ENCODE measurements at places on chromosomes 1 and 21.
A peak's percentile ranks its signal among the peaks of the same experiment; 100 is the strongest.

- DNase-seq, result peak; percentile 64
Observed at GRCh38 chr1:161192476-161193465, 6.1 kb downstream of the ADAMTS4 start.

DNA sequence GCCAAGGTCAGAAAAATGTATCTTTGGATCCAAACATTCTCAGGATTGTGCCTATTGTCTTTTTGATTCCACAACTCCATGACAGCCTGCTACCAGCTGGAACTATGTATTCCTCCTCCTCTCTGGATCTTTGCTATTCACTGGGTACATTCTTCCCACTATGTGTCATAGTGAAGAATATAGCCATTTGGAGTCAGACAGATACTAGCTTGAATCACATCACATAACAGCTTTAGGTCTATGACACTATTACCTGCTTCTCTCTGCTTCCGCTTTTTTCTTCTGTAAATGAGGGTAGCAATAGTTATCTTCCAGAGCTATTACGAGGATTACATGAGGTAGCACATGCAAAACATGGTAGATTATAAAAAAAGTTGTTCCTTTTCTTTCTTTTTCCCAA lies 5.4 kb upstream of the EXO1 start:
- DNase-seq, result no peak

DNA sequence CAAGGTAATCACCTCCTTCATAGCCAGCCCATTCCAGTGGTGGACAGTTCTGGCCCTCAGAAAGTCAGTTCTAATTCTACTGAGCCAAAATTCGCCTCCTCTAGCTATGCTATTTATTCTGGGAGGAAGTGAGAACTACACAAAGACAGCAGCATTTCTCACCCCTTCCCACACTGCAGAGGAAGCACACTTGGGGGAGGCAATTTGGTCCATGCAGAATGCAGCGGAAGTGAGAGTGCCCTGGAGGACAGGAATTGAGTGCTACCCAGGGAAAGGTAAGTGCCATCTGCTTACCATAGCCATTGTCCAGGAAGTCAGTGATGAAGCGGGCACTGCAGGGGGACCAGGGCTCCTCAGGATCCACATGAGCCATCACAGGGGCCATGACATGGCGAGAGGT lies 3.7 kb downstream of the ADAMTS4 start:
- DNase-seq, result no peak

- DNase-seq, result no peak
Observed at GRCh38 chr1:89990976-89991831, 3.7 kb upstream of the ZNF326 start.

- no peak for DNase-seq
Observed at GRCh38 chr1:233376382-233377110, 49.0 kb downstream of the MAP3K21 start.

DNA sequence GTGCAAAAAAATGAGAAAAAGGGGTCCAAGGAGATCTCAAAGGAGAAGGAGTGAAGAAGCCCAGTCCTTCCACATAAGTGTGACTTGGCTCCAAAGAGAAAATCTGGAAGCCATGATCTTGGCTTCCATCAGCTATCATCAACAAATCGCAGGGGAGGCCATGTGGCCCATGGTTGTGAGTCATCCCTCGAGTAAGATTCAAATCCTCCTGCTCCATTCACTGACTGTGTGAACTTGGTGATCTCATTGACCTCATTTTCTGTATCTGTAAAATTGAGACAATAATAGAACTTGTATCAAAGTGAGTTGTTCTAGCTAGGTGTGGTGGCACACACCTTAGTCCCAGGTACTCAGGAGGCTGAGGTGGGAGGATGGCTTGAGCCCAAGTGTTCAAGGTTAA lies 79.1 kb upstream of the OLIG2 start:
- DNase-seq, result no peak

GRCh38 chr1:204730826-204731459 lies 45.4 kb upstream of the LRRN2 start:
- peak; percentile 51 for DNase-seq

DNA sequence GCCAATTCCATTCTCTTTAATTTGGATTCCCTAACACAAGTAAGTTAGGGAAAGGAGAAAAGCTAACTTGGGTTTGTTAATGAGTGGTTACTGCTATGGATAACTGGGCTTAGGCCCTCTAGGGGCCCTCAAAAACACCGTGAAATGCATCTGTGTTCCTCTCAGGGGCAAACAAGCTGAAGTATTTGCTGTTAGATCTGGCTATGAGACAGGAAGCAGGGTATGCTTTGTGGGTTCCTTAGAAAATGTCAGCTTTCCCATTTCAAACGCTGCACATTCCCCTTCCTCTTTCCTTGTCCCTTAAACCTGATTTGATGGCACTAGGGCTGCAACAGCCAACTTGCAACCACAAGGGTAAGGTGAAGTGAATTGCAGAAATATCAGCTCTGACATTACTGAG lies 5.7 kb upstream of the CAP1 start:
- no peak for DNase-seq

- DNase-seq, result no peak
Observed at GRCh38 chr21:34305605-34306604, 57.9 kb upstream of the KCNE2 start.

- no peak for DNase-seq
Observed at GRCh38 chr1:3341236-3341994, 113.0 kb upstream of the ARHGEF16 start.

DNA sequence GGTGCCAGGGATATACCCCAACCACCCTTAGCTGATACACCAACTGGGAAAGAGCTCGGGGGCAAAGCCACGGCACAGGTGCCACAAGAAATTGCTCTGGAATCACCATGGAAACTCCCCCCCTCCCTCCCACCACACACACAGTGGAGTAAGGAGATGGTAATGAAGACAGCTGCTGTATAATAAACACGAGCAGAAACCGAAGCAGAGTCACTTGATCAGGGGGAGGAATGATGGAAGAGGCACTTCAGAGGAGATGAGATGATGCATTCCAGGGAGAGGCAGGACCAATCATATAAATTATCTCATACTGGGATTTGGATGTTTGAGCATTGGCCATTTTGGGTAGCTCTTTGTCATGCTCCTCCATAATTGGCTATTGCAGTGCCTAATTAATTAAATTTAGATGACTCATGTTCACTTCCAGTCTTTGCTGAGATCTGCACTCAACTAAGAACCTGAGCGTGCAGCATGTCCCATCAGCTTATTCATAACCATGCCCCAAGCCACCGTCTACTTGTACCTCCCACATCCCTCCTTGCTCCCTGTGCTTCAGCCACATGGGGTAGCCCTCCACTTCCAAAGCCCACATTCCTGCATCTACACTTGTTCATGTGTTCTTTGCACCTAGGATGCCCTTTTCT lies 189.5 kb downstream of the ZSCAN20 start:
- DNase-seq, result no peak

- DNase-seq, result no peak
Observed at GRCh38 chr1:23936481-23937176, 23.0 kb upstream of the PNRC2 start.

DNA sequence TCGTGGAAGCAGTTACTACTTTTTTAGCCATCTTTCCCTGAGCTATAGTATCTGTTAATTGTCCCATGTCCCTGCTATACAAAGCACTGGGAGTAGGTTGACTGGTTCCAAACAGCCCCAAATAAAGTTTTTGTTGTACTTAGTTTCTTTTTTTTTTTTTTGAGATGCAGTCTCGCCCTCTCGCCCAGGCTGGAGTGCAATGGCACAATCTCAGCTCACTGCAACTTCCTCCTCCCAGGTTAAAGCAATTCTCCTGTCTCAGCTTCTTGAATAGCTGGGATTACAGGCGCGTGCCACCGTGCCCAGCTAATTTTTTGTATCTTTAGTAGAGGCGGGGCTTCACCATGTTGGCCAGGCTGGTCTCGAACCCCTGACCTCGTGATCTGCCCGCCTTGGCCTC lies 3.3 kb downstream of the NCSTN start:
- no peak for DNase-seq

DNA sequence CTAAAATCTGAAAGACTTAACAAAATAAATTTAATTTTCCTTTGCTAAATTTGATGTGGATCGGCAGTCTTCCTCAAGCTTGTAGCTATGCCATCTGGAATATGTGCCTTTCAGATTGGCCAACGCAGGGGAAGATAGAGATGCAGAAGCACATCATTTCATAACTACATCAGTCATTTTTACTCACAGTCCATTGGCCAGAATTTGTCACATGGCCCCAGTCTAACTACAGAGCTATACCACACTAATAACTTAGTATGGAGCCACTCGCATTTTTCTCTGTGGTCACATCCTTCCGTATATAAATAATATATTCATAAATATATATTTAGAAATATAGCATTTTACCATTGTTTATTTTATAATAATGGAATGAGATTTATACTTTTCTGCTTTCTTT lies 59.0 kb upstream of the PRRX1 start:
- no peak for DNase-seq

DNA sequence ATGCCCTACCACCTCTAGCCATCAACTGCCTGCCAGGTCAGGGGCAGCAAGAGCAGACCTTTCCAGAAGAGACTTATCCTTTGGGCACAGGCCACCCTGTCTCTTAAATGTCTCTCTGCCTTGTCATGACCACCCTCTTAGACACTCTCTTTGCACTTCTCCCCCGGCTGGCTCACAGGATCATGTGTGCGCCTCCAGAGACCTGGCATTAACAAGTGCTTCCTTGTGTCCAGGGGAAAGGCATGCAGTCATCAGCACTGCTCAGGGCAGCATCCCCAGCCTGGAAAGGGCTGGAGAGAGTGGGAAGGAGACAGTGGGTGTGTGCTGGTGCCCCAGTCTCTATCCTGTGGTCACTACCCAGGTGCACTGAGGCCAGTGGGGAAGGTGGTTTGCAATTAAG lies 85.2 kb upstream of the TLR5 start:
- DNase-seq, result no peak

- no peak for DNase-seq
Observed at GRCh38 chr1:192846950-192847349, 38.1 kb downstream of the RGS2 start.

DNA sequence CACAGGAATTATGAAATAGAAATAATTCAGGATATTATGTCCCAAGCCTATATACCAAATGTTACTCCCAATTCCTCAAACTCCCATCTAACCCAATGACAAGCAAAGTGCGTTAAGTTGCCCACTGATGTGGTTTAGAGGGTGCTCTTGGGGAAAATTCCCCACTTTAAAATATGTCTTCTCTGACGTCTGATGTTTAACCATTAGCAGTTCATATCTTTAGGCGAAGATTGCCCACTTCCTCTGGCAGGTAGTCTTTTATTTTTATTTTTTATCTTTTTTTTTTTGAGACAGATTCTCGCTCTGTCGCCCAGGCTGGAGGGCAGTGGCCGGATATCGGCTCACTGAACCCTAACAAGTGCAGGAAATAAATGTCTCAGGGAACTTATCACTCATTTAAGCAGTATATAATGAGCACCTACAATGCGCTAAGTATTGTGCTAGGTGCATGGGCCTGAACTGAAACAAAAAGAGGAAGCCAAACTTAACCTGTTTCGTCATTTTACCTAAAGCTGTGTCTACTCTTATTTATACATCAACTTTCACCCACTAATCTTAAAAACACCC lies 1.3 kb upstream of the LYST start:
- no peak for DNase-seq

DNA sequence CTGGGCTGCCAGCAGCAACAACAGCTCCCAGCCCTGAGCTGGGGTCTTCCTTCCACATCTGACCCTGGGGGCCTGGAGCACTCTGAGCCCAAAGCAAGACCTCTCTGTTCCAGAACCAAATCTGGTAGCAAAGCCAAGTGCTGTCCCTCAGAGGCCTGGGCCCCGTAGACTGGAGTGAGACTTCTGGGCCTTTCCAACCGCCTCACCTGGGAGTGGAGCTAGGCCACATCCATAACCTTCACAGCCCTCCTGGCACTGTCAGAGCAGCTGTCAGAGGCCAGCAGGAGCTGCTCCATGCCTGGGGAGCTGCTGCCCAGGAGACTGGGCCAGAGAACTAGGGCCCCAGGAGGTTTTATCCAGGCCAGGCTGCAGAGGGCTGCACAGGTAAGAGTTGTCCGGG lies 15.4 kb upstream of the SLC5A9 start:
- no peak for DNase-seq

GRCh38 chr1:155940993-155941844 lies at the start of gene RXFP4:
Gene RXFP4 (plus strand): TSS chr1:155941638. CDS start chr1:155941710, 72 bp downstream.
- no peak for DNase-seq

- DNase-seq, result peak; percentile 95
Observed at GRCh38 chr1:60564916-60565750, 491.6 kb upstream of the C1orf87 start.

GRCh38 chr1:231481289-231481688 lies 47.2 kb upstream of the TSNAX start:
- DNase-seq, result no peak
